ENCODE measurements at places on chromosomes 1 and 21. TPM values are rescaled to one million over a fixed set of nuclear protein-coding genes. Genes with fewer than 3 reads are reported as not detected.

GRCh38 chr1:227068883-227069282, 128.8 kb downstream of the COQ8A start:
- DNase-seq: no peak

The CA6 gene
- not detected for total RNA-seq

- DNase-seq: peak; percentile 22
Observed at GRCh38 chr1:56934430-56935060, 31.3 kb downstream of the C8B start.

- DNase-seq: no peak
Observed at GRCh38 chr1:199151634-199152425, 513.0 kb downstream of the PTPRC start.

The BSND gene
- 0.24 TPM for total RNA-seq

The PADI2 gene
- total RNA-seq: 8.4 TPM

GRCh38 chr1:169745015-169745861, 11.4 kb upstream of the SELE start:
- DNase-seq: peak; percentile 43

DNA sequence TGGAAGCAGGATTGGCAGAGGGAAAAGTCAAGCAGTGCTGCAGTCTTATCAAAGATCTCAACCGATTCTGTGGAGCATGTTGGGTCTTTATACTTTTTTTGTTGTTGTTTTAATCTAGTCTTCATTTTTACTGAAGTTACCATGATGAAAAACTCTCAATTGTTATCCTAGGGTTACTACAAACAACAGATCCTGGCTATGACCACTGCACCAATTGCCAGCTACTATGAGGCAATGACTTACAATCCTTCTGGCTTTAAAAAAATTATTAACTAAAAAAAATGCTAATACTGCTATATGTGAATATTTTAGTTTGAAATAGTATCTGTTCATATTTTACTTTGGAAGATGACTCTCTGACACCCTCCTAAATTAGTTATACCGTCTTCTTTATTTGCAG, 145.9 kb downstream of the CNIH3 start:
- no peak for DNase-seq

GRCh38 chr1:160071289-160071688, 1.3 kb upstream of the KCNJ10 start:
- no peak for DNase-seq

GRCh38 chr1:180343921-180344769, 114.1 kb downstream of the LHX4 start:
- peak; percentile 23 for DNase-seq

The THEMIS2 gene
- 13.7 TPM for total RNA-seq

The CORT gene
- total RNA-seq: not detected

The LCE1D gene
- total RNA-seq: not detected

GRCh38 chr21:46454142-46454541, 4.5 kb upstream of the DIP2A start:
- no peak for DNase-seq

The TAL1 gene
- 3.1 TPM for total RNA-seq

The OR2L3 gene
- 3.6 TPM for total RNA-seq

The KRTAP7-1 gene
- total RNA-seq: 10.1 TPM

The DHCR24 gene
- total RNA-seq: 18.8 TPM

DNA sequence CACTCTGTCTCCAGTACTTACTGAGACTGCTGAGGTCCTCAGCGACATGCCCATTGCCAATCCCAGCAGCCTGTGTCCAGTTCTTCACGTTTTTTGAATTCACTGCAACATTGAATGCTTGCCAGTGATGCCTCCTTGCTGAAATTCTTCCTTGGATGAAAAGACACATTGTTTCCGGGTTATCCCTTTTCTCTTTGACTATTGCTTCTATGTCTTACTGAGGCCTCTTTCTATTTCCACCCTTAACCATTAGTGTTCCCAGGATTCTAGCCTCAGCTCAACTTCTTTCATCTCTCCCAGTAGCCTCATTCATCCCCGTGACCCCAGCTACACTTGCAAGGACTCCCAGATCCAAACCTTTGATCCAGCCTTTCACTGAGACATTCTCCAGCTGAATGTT, 46.5 kb upstream of the KIF26B start:
- peak; percentile 18 for DNase-seq

The UTS2 gene
- 5.3 TPM for total RNA-seq

DNA sequence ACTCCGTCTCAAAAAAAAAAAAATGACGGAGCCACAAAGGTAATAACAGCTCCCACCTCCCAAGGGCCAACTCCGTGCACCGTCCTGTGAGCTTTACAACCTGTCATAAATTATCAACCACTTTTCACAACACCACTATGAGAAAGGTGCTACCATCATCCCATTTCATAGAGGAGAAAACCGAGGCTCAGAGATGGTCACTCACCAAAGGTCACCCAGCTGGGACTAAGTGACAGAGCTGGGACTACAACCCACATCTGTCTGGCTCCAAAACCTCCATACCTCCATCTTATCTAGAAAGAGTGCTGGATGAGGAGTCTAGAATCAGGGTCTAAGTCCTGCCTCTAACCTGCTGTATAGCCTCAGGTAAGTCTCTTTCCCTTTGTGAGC, 43.6 kb upstream of the ECE1 start:
- DNase-seq: no peak

The CD1E gene
- 0.72 TPM for total RNA-seq

GRCh38 chr1:42767510-42768000, 506 bp downstream of the C1orf50 start:
- peak; percentile 23 for DNase-seq

- no peak for DNase-seq
Observed at GRCh38 chr1:171663854-171664575, 11.5 kb upstream of the MYOC start.

The RIMS3 gene
- 5.8 TPM for total RNA-seq

- no peak for DNase-seq
Observed at GRCh38 chr1:56803561-56804156, 15.5 kb downstream of the FYB2 start.

The MPL gene
- total RNA-seq: not detected

- DNase-seq: no peak
Observed at GRCh38 chr1:179554427-179554826, 21.3 kb downstream of the NPHS2 start.

DNA sequence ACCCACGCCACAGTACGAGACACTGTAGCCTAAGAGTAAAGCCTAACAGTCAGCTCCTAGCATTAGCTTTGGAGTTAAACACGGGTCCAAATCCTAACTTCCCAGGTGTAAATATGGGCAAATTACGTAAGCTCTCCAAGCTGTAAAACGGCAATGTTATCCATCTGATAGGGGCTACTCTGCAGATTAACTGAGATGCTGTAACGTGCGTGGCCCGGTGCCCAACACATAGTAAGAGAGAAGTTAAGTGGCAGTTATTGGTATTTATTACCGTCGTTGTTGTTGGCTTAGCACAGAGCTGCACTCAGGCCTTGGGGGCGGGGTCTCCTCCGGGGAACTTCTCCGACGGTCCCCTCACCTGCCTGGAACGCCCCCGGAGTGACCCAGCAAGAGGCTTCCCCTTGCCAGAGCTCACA, 457 bp downstream of the TRAPPC3 start:
- no peak for DNase-seq

GRCh38 chr21:41861987-41862386, 17.2 kb downstream of the PRDM15 start:
- no peak for DNase-seq

GRCh38 chr1:109595531-109595930, 23.9 kb downstream of the GNAT2 start:
- no peak for DNase-seq

GRCh38 chr1:74534241-74534640, 21.8 kb upstream of the LRRC53 start:
- no peak for DNase-seq

The DUSP10 gene
- 9.4 TPM for total RNA-seq

The GSTM5 gene
- 12.0 TPM for total RNA-seq

DNA sequence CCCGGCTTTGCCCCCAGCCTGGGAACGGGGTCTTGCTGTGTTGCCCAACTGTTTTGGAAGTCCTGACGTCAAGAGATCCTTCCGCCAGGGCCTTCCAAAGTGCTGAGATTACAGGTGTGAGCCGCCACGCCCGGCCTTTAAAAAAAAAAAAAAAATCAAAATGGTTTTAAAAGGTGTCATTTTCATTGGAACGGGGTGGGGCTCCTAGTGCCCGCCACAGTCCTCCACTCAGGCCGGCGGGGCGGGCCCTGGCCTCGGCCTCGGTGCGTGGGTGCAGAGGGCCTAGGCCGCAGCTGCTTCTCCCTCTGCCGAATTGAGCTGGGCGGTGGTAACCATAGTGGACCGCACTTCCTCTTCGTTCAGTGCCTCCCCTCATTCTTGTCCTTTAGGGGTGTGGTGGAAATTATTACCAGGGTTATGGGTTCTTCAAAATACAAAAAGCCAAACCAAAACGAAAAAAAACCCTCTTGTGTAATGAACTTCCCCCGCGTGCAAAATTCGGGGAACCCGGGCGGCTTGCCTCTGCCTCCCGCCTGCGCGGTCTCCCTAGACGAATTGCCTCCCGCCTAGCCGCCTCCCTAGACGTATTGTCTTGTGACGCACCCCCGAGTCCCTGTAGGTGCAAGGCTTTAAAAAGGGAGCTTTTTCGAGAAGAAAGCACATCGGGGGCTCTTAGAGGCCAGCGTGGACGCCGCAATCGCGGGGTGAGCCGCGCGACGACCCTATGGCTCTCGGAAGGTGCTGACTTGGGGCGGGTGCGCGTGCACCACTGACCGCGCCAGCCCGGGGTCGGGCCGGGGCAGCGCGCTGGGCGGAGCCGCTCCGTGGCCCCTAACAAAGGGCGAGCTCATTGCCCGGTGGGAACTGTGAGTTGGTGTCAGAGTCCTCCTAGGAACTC, 10.5 kb upstream of the SPEN start:
- peak; percentile 18 for DNase-seq

DNA sequence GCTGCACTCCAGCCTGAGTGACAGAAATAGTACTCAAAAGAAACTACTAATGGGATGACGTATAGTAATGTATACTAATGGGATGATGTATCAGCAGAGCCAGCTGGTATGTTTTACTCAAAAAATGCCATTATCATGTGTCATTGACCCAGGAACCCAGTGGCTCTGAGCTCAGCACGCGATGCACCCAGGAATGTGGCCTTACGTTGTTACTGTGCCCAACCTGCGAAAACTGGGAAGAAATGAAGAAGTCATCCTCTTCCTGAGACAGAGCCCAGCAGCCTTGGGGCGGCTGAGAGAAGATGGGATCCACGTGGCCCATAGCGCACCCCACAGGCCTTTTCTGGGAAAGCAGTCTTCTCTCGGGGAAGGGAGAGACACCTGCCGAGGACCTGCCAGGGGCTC, 8.8 kb downstream of the UBE2J2 start:
- DNase-seq: no peak

DNA sequence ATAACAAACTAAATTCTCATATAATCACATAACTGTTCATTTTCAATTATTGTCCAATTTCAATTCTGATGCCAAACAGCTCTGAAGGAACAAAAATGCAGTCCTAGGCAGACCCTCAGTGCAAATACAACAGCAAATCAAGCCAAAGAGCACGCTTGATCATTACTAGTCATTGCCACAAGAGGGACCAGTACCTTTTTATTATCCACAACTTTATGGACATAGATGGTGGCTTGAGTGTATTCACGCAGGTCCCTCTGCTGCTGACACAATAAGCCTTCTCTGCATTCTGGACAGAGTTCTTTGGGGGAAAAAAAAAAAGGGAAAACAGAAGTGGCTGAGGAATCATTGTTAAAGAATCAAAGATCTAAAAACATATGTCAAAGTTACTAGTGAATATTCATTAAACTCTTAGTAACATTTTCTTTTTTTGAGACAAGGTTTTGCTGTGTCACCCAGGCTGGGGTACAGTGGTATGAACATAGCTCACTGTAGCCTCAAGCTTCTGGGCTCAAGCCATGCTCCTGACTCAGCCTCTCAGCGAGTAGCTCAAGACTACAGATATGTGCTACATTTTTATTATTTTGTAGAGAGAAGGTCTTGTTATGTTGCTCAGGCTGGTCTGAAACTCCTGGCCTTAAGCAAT, 34.3 kb upstream of the RAP1GAP start:
- DNase-seq: no peak

DNA sequence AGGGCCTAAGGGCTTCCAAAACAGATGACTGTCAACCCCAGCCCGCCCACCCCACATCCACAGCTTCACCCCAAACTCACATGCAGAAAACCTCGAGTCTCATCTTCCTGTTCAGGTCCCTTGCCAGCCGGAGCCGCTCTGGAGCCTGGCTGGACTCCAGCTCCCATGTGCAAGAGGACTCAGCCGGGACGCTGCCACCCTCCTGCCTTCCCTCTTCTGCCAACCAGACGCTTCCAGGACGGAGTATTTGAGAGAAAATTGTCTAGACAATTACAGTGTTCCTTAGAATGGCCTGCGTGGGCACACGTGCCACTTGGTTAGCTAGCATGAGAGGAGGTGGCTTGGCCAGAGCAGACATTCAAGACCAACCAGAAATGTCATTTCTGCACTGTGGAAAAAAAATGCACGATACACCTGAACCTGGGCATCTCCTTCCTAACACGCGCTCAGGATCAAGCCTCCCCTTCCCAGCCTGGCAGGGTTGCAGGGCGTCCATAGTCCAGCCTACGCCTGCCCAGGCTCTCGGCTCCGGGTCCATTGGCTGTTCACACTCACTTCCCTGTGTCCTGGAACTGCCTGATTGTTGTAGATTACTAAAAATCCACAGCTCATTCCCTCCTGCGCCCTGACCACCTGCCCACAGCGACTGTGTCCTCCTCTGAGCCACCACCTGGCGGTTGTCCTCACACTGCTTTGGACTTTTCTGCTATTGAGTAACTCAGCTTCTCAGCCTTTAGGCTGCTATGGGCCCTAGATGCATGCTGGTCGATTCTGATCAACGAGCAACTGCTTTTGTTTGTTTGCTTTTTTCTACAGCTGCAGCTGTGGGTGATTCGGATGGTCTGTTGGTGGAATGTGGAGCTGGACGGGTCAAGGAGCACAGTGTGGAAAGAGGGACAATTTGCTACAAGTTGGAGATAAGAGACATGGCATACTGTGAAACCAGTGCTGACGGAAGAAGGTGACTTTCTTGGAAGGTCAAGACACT, at the start of gene CLDN14:
Gene CLDN14 (minus strand): TSS at position 708 of the 988 bp plus-strand sequence. CDS start 18,427 bp downstream, outside the sequence.
- DNase-seq: no peak

GRCh38 chr1:75124510-75124909, 9.7 kb upstream of the LHX8 start:
- no peak for DNase-seq

DNA sequence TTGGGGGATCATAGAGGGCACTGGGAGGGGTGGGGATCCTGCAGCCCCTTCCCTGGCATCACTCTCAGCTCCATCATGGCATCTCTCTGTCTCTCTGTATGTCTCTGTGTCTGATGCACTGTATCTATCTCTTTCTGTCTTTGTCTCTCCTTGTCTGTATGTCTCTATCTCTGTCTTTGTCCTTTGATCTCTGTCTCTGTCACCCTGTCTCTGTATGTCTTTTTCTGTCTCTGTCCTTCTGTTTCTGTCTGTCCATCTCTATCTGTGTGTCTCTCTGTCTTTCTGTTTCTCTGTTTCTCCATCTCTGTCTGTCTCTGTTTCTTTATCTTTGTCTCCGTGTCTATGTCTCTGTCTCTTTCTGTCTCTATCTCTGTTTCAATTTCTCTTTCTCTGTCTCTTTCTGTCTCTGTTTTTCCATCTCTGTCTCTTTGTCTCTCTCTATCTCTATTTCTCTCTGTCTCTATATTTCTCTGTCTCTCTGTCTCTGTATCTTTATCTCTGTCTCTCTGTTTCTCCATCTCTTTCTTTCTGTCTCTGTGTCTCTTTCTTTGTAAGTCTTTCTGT, 56.4 kb downstream of the TRIM11 start:
- no peak for DNase-seq

- peak; percentile 66 for DNase-seq
Observed at GRCh38 chr1:209839875-209840546, 12.2 kb downstream of the UTP25 start.

GRCh38 chr1:173445164-173445563, 32.0 kb upstream of the PRDX6 start:
- DNase-seq: no peak

Data from umbilical cord (tissue), 2 donors.